ENCODE measurements at places on chromosomes 3 and 15.

DNA sequence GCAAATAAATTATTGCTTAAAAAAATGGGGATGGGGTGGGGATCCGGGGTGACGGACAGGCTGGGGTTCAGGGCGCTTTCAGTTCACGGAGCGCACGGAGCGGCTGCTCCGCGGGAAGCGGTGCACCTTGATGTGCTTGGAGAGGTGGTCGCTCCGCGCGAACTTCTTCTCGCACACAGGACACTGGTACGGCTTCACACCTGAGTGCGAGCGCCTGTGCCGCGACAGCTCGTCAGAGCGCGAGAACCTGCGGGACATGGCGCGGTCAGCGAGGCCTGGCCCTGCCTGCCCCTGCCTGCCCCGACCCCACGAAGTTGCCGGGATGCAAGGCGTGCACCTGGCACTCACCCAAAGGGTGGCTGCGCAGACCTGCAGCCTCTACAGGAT lies 13.6 kb downstream of the KLF15 start:
- DNase-seq, result no peak

DNA sequence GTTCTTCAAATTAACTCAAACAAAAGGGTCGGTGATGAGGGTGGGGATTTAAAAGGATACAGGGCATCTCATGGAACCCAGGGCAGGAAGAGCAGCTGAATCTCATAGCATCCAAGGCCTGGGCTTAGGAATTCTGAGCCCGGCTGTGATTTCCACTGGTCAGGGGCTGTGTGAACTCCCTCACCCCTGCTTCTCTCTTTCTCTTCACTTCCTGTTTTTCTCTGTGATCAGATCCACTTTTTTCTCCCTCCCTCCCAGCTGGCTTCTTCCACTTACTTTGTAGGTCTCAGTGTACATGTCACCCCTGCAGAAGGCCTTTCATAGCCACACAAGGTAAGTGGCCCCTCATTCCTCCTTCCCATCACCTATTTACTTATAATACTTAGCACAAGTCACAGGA lies 68.2 kb upstream of the CORO2B start:
- DNase-seq, result no peak

DNA sequence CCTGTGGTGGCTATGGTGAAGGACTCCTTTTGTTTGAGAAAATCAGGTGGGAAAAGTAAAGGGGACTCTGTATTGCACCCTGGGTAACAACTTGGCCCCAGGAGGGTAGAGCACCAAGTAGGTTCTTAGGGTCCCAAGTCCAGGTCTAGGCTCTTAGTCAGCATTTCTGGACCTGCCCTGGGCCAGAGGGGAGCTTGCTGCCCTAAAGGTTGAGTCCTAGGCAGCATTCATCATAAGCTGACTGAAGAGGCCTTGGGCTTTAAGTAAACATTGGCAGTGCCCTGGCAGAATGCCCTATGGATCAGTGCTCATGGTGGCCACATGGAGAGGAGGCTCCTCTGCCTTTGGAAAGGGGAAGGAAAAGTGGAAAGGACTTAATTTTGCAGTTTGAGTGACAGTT lies 268.5 kb upstream of the CTNNB1 start:
- no peak for DNase-seq

- DNase-seq, result no peak
Measured at GRCh38 chr15:66323312-66323928, 30.1 kb downstream of the DIS3L start.

DNA sequence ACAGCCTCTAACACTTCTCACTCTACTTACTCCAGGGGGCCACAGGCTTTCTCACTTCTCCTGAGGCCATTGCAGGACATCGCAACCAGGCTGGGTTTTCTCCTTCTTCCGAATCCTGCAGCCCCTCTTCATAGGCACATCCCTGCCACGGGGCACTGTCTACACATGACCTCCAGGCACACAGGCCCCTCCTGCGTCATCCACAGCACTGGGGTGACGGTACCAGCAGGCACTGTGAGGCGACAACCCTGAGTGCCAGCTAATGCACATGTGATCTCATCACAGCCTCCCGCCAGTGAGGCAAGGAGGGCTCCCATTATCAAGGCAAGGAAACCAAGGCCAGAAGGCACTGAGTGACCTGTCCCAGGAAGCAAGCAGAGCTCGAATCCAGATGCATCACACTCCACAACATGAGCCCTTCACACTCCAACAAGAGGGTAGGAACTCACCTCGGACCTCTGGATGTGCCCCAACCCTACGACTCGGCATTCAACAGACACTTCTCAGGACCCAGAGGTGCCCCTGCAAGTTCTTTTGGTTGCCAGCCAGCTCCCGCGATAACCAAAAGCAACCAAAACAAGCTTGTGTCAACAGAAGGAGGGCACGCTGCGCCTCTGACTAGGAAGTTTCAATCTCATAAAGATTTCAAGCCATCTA lies 16.7 kb downstream of the FAM174B start:
- DNase-seq, result no peak

GRCh38 chr3:118476885-118477618 lies 557.6 kb downstream of the IGSF11 start:
- DNase-seq, result no peak

GRCh38 chr15:66293419-66294156 lies at the start of gene DIS3L:
Gene DIS3L, plus strand, starts transcription at chr15:66293568. Its CDS starts 29 bp downstream, at chr15:66293597.
- DNase-seq, result peak; percentile 43

- no peak for DNase-seq
Measured at GRCh38 chr15:100189849-100190248, 151.9 kb downstream of the ADAMTS17 start.

DNA sequence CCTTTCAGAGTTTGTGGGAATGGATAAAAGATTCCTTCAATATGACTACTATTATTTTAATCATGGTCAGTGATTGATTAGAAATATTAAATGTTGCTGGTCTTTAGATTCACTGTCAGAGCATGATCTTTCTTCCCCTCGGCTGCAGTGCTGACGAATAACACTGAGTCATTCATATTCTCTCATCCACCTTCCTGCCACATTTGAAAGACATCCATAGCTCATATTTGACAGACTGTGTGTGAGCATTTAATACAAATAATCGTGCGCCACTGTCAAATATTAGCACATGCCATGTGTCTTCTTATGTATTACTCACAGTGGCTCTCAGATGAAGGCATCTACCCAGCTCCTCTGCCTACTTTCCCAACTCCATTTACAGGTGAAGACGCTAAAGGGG lies 476.5 kb upstream of the TPRG1 start:
- DNase-seq, result no peak

- DNase-seq, result no peak
Measured at GRCh38 chr15:101551696-101552591, 62.4 kb upstream of the PCSK6 start.

DNA sequence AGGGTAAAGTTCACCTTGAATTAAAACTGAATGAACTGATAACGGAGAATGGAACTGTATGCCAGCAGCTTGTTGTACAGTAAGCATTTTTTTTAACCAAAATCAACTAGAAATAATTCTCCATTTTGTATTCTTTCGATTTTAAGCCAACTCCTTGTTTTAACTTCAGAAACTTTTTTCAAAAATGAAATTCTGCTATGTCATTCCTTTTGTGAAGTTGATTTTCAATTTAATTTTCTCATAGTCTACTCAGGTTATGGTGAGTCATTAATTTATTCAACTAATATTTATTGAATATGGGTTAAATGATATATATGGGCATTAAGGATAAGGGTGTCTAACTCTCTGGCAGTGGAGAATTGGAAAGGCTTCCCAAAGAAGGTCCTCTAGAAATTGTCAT lies 53.7 kb downstream of the RASA2 start:
- no peak for DNase-seq

GRCh38 chr15:81983497-81983896 lies 62.3 kb downstream of the MEX3B start:
- no peak for DNase-seq

DNA sequence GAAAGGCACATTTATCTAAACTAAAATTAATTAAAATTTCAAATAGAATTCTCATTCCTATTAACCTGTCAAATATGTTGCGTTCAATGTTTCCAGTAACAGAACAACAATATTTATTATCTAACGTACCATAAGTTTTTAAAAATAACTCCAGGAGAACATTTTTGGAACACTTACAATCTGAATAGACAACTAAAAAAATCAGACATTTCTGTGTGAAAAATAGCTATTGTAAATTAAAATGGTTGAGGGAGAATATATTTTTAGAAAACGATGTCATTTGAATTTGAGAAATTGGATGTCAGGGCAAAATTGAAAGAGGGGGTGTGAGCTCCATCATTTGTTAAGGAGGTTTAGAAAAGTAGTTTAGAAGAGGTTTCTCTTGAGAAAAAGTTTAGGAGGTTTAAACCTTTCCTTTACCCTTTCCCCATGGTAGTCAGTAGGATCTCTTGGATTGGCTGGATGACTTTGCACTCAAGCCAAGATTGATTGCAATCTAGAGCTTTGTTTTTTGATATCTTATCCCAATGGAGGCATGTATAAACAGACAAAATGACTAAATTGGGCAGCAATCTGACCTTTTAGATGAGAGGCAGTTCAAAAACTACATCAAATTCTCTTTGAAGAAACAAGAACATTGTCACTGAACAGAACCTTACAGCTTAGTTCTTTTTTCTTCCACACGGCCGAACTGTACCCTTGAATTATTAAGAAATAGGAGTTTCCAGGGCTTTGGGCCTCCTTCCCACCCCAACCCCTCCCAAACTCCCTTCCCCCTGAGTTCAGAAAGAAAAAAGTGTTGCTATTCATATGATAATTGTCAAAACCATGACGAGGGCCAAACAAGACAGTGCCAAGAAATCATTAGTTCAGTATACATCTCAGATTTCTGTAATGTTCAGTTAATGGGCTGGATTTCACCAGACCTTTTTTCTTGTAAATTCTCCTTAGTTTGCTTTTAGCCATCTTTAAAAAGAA lies 79.7 kb upstream of the CDIN1 start:
- DNase-seq, result no peak

DNA sequence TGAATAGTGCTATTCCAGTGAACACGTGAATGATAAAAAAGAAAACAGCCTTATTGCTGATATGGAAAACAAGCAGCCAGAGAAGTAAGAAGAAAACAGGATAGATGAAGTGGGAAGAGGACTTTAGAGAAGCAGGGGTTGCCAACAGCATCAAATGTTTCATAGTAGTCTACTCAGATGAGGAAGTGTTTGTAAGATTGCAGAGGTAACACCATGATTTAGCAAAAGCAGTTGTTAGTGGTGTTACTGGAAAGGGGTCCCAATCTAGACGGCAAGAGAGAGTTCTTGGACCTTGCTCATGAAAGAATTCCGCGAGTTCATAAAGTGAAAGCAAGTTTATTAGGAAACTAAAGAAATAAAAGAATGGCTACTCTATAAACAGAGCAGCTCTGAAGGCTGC lies 108.8 kb upstream of the MCTP2 start:
- DNase-seq, result no peak

DNA sequence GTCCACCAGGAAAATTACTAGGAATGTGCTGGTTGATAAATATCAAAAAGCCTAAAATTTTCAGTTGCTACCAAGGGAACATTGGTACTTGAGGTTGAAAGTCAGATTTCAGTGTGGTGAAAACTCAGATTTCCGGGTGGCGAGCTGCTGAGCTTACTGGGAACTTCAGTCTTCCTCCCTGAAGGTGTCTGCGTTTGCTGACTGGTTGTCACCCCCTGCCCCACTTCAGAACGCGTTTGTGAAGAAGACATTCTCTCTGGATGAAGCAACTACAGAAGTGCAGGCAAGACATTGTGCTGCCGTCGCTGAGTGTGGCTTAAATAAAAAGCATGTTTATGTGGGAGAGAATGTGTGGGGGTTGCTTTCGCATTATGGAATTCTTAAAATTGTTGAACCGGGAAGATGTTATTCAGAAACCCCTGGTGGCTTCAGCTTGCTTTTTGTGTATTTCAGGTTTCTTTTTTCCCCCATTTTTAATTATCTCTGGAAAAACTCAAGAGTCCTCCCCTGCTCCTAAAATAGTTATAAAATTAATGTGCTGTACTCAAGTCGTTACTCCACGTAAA lies 7.1 kb downstream of the FAM81A start:
- DNase-seq, result peak; percentile 55

GRCh38 chr3:50297896-50298725 lies 1.1 kb downstream of the HYAL3 start:
- DNase-seq, result no peak

DNA sequence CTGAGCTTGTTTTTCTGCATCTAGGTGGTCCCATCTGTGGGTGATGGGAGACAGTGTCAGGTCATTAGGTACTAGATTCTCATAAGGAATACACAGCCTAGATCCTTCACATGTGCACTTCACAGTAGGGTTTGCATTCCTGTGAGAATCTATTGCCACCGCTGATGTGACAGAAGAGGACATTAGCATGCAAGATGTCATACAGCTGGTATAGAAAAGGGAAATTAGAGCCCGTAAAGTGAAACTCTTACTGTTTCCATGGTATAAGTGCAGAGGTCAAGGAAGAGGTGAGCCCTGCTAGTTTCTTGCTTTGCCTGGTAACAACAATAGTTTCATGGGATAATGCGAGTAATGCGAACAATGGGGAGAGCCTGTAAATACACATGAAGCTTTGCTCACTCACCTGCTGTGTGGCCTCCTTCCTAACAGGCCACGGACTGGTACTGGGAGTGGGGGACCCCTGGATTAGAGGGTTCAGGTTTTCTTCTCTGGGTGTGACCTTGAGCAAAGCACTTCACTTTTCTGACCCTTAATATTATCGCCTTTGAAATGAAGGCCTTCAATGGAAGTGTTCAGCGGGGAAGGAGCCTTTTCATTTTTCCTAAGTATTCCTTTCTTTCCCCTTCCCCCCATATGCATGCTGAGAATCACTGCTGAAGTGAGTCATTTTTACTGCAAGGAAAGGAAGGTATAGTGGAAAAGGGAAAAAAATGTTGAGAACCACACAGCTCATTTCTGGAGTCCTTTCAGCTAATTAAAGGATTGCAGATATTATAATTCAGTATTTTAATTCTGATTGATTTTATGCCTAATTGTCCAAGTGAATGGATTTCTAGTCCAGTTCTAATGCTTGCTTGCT lies 286.4 kb downstream of the UBE2E2 start:
- no peak for DNase-seq

- peak; percentile 8 for DNase-seq
Measured at GRCh38 chr15:31157644-31158069, 56.1 kb upstream of the TRPM1 start.

GRCh38 chr3:78632925-78633553 lies 1134.8 kb downstream of the ROBO1 start:
- no peak for DNase-seq

GRCh38 chr15:53470743-53471142 lies 288.7 kb downstream of the WDR72 start:
- no peak for DNase-seq

DNA sequence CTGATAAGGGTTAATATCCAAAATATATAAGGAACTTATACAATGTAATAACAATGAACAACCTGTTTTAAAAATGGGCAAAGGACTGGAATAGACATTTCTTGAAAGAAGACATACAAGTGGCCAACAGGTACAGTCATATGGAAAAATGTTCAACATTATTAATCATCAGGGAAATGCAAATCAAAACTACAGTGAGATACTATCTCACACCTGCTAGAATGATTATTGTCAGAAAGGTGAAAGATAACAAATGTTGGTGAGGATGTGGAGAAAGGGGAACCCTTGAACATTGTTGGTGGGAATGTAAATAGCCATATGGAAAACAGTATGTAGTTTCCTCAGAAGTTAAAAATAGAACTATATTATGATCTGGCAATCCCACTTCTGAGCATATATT lies 20.4 kb downstream of the GOLM2 start:
- no peak for DNase-seq

- DNase-seq, result no peak
Measured at GRCh38 chr3:112187300-112187699, 54.3 kb upstream of the GCSAM start.

- DNase-seq, result no peak
Measured at GRCh38 chr3:188701485-188701969, 470.2 kb upstream of the TPRG1 start.

GRCh38 chr3:31622636-31623288 lies 90.0 kb downstream of the STT3B start:
- no peak for DNase-seq

Measured in renal pelvis (tissue), 12 donors.